ENCODE measurements at places on chromosomes 7 and 10. TPM values are rescaled to one million over a fixed set of nuclear protein-coding genes. Genes with fewer than 3 reads are reported as not detected.

The GSTO2 gene
- 4.4 TPM for total RNA-seq

The ADRA2A gene
- 34.7 TPM for total RNA-seq

The CHN2 gene
- 126 TPM for total RNA-seq

The PIP gene
- not detected for total RNA-seq

The LHFPL3 gene
- total RNA-seq: 22.5 TPM

The NUTM2A gene
- total RNA-seq: 3.1 TPM

The RBM20 gene
- 2.5 TPM for total RNA-seq

The PPP1R3A gene
- not detected for total RNA-seq

The NME8 gene
- not detected for total RNA-seq
